Ureter (tissue), 1 donor: ENCODE measurements at places on chromosomes 11 and 22. TPM values are rescaled to one million over a fixed set of nuclear protein-coding genes. Genes with fewer than 3 reads are reported as not detected.

DNA sequence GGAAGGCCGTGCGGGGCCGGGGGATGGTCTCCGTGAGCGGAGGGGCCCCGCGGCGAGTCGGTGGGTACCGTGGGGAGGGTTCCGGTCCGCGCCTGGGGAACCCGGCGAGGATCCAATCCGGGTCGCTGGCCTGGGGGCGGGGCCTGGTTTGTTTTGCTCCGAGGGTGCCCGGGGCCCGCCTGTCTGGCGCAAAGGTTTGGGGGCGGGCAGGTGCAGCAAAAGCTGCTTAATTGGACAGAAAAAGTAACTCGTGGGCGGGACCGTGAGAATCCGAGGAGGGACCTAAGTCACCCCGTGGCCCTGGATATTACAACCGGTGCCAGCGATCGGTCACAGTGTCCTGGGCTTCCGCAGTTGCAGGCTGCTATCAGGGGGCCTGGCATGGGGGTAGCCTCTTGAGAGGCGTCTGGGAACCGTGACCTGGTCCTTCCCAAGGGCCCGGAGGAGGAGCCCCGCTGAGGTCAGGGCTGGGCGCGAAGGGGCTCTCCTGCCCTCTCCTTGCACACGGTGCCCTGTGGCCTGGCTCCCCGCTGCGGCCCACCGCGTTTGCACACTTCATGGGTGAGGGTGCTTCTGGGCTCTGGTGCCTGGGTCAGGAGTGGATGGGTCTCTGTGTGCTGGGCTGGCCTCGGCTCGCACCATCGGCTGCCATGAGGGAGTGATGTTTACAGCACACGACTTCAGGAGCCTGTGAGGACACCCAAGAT lies 1.4 kb downstream of the PNPLA2 start:
- DNase-seq, result peak; percentile 93

- no peak for DNase-seq
Observed at GRCh38 chr22:19710020-19710768, 4.1 kb upstream of the SEPTIN5 start.

DNA sequence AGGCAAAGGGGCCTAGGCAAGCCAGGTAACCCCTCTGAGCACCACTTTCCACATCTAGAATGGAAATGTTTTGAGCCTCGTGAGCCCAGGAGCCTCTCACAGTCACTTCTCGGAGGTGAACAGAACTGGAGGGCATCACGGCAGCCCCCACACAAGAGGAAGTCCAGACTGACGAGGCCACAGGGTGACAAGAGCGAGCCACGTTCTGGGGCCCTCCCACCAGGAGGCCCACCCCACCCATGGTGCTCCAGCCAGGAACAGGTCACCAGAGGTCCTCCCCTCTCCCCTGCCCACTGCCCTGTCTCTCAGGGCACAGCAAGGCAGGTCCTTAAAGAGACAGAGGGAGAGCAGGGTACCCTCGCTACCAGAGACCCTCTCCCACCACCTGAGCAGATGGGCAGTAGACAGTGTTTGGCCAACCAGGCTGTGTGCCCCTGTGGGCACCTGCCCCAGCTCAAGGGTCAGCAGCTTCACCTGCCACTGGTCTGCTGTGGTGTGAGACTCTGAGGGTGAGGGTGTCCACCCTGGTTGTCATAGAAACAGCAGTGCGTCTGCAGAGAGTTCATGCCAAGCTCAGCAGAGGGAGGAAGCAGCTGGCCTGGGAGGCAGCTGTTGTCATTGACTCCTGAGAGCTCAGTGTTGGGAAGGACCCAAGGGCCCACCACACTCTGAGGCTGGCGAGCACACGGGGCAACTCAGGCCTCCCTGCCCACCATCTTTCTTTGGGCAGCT lies 31.4 kb downstream of the RSPH14 start:
- DNase-seq, result no peak

GRCh38 chr22:46959369-46959768 lies 196.9 kb downstream of the TBC1D22A start:
- DNase-seq, result no peak

DNA sequence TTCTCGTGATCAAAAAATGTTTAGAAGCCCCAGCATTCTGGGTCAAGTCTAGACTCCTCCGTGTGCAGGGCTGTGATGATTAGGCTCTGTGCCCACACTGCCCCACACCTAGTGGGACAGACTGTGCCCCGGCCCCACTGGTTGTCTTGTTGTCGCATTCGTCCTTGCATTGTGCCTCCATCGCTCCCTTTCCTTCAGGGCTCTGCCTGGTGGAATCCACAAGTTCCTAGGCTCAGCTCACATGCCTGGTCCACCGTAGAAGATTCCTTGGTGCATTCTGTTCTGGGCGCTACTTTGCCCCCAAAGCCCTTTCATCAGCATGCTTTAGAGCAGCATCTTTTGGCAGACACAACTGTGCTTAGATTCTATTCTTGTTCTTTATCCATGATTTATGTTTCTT lies 23.5 kb upstream of the THY1 start:
- no peak for DNase-seq

- DNase-seq, result no peak
Observed at GRCh38 chr11:22444076-22444475, 105.9 kb downstream of the SLC17A6 start.

DNA sequence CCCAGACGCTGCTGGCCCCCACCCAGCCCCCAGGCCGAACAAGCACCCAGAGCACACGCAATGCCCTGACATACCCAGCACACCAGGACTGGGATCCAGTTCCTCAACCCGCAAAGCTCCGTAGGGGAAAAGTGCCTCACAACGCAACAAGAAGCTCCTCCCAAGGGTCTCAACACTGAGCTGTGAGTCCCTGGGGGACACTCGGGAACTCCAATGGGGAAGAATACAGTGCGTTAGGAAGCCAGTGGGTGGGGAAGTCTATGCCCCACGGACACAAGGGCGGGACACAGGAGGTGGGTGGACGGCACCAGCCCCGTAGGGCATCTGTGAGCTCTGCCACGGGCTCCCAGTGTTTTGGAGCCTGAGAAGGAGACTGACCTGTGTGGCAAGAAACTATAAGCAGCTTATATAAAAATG lies 1.6 kb downstream of the DEAF1 start:
- no peak for DNase-seq

GRCh38 chr11:18280438-18281045 lies 14.5 kb downstream of the SAA1 start:
- DNase-seq, result no peak

DNA sequence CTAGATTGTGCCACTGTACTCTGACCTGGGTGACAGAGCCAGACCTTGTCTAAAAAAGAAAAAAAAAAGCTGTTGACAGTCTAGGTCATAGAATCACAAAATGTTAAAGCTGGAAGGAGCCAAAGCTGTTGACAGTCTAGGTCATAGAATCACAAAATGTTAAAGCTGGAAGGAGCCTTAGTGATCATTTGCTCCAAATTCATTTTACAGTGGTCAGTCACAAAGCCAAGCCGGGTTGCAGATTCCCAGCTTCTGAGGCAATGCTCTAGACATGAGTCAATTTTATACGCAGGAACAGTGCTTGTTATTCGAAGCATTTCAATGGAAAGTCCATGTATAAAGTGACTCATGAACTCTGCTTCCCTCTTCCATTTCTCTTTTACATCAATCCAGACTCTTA lies 47.4 kb downstream of the SYT13 start:
- no peak for DNase-seq

DNA sequence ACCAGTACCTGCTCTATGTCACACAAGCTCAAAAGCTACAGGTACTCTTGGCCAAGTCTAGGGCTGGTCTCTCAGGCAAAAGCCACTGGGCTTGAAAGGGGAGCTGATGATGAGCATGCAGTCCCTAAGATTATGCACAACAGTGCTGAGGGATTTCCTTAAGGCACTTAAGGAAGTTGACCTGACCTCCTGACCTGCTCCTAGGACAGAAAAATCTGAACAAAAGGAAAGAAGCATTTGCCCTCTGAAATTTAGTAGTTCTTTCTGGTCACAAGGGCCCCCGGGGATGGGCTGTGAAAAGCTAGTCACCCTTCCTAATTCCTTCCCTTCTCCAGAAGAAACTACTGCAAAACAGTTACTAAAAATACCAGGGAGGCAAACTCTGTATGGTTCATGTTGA lies 83.6 kb upstream of the PHOX2A start:
- no peak for DNase-seq

DNA sequence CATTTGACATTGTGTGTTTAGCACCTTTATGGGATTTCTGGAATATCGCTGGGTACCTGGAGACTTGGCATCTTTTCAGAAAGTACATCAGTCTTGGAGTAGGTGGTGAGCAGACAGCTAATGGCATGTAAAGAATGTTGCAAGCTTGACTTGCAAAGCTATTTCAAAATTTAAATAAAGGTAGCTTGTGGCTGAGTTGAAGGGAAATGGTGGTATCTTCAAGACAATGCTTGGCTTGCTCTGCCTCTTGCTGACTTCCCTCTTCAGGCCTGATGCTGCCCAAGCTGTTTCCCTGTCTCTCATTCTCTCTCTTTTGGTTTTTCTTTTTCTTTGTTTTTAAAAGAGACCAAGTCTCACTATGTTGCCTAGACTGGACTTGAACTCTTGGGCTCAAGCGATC lies 13.2 kb downstream of the ZNRF3 start:
- DNase-seq, result no peak

DNA sequence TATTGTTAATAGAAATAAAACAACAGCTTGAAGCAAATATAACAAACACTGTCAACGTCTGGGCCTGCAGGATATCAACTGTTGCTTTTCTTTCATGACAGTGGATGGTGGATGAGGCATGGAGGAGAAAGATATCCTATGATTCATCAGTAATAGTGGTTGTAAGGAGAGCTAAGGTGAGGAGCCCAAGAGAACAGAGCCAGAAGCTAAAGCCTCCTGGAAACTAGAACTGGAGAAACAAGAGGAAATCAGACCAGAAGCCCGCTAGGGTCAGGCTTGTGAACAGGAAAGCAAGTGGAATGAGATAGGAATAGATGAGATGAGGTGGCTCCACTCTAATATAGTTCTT lies 37.7 kb upstream of the MMP12 start:
- DNase-seq, result no peak

- no peak for DNase-seq
Observed at GRCh38 chr11:68946416-68947090, 34.2 kb downstream of the MRGPRD start.

DNA sequence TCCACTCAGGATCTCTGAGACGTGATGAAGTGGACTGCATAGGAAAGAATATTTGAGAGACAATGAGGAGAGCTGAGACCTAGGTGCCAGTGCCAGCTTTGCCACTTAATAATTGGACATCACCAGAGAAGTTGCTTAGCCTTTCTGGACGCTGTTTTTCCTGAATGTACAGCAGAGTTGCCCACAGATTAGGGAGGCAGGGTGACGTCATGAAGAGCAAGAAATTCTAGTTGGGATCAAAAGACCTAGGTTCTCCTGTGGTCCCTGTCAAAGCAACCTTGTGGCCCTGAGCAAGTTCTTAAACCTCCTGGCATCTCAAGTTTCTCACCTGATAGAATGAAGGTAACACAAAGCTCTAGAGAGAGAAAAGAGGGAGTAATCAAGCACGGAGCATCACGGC lies 174.6 kb upstream of the TENM4 start:
- DNase-seq, result no peak

DNA sequence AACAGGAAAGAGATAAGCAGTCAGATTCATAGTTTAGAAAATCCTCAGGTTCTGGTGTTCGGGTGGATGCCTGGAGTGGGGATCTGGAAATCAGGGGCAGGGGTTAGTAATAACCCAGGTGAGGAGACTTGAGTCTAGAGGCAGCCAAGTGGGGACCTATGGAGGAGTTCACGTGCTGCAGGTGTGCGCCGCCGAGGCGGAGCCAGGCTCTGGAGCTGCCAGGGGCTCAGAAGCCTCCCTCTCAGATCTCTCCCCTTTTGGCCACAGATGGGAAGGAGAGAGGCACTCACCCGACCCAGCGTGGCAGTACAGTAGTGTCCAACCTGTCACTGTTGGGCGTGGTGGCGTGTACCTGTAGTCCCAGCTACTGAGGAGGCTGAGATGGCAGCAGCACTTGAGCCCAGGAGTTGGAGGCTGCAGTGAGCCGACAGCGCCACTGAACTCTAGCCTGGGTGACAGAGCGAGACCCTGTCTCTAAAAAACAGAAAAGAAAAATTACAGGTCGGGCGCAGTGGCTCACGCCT lies 27.5 kb downstream of the TXN2 start:
- no peak for DNase-seq

- DNase-seq, result no peak
Observed at GRCh38 chr11:122340607-122341290, 224.7 kb upstream of the BLID start.

DNA sequence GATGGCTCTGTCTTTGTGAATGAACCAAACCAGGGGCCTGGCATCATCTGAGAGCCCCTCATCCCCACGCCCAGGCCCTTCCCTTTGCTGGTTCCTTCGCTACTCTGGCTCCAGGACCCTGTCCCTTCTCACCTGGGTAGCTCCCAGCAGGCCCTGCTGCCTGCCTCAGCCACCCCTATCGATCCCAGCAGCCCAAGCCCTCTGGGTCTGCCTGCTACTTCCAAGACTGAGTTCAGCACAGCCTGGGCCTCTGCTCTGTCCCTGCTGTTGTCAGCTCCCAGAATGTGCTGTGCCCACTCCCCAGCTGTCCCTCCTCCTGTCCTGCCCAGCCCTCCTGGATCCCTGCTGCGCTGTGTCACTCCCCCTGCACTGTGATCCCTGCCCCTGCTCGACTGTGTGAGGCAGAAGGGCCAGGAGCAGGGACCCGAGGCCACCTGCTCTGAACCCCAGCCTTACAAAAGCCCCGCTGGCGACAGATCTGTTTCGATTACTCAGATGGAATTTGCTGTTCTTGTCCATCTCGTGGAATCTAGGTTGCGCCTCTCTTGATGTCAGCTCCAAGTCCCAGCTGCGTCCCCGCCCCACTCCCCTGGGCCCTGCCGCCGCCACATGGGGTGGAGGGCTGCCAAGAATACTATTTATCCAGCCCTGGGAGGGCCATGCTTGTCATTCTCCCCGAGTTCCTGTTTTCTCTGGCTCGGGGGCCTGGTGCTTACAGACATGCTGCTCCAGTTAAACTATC lies 13.0 kb downstream of the MRPL21 start:
- peak; percentile 84 for DNase-seq

DNA sequence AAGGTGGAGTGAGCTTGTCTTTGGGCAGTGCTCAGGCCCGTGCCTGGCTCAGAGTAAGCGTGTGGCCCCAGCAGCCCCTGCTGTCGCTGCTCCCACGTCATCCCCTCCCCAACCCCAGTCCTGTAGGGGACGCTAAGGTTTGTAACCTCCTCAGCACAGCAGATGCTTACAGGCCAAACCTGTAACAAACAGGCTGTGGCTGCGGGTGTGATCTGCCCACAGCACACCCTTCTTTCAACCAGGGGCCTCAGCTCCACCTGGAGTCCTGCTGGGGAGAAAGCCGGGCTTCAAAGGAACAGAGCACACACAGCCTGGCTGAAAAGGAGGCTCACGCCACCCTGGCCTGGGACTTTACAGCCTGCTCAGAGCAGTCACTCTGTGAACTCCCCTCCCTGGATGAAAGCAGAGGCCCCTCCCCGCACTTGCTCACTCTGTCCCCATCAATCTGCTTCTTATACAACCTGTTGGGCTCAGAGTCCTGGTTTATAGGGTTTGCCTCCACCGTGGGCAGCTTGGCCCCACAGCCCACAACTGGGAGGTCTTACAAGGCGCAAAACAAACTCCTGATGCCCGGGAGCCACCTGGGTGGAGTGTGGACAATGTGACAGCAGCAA lies 54.3 kb downstream of the SCUBE1 start:
- no peak for DNase-seq

NXPE1 gene
- total RNA-seq, result not detected

RASL10A gene
- total RNA-seq, result 5.3 TPM

OR8G1 gene
- total RNA-seq, result not detected

DEPDC7 gene
- total RNA-seq, result 0.86 TPM

CDC45 gene
- 1.1 TPM for total RNA-seq

GRM5 gene
- total RNA-seq, result not detected

VSIG10L2 gene
- total RNA-seq, result 0.75 TPM

OR10D3 gene
- total RNA-seq, result not detected

HBG2 gene
- not detected for total RNA-seq

HBG1 gene
- total RNA-seq, result not detected
